ENCODE measurements at places on chromosomes 4 and X.

DNA sequence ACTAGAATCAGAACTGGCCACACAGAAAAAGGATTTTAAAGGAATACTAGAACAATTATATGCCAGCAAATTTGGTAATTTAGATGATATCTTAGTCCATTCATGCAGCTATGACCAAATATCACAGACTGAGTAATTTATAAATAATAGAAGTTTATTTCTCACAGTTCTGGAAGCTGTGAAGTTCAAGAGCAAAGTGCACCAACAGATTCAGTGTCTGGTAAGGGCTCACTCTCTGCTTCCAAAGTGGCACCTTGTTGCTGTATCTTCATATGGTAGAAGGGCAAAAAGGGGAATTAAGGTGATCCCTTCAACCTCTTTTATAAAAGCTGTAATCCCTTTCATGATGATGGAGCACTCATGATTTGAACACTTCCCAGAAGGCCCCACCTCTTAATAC lies 20.3 kb downstream of the TNIP2 start:
- DNase-seq = no peak

DNA sequence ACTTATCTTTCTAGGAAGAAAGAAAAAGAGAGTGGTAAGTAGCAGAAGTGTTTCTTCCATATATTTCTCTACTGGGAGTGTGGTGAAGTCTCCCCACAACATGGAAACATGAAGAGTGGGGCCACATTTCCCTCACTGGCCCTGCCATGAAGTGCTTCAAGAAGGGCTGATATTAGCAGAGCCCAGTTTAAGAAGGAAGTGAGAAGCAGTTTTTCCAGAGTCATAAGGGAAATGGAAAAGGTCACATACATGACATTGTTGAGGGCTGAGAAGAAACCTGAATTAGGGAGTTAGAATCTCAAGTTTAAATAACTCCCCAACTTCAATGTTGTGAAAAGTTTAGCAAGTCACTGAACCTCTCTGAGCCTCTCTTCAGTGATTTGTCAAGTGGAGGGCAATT lies 171.9 kb upstream of the RBPJ start:
- DNase-seq = no peak

- no peak for DNase-seq
Observed at GRCh38 chrX:115067812-115068211, 50.4 kb upstream of the IL13RA2 start.

DNA sequence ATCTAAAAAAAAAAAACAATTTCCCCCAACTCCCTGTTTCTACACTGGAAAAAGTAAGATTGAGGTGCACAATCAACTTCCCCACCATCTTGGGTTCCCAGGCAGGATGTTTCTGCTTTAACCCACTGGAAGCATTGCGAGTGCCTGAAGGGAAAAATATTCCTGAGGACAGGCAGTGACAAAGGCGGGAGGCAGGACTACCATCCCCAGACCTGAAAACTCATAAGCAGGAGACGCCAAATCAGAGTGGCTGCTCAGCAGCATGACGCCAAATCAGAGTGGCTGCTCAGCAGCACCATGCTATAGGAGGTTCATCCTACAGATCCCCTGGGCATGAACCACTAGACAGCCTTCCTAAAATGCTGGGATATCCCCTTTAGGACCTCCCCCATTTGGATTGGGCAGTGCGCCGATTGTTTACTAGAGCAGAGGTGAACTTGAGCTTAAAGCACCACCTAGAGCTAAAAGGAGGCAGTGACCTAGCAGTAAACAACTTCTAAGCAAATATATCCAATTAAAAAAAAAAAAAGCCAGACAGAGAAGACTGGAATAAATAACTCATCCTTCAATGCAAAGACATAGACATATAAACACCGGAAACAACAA lies 35.0 kb upstream of the GK start:
- DNase-seq = no peak

DNA sequence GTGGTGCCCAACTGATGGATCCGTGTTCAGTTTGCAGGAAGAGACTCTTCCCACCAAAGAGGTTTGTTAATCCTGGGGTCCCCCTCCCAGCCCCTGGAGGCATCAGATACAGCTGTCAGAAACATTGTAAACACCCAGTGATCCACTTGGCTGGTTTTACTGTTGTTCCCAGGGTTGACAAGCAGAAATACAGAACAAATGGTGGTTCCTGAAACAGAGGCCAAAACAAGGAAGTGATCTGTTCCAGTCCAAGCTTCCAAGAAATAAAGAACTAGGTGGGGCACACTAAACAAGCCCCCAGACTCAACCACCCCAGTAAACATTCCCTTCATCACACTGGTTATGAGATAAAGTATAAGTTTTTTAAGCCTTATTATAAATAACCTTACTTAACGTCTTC lies 1.4 kb downstream of the TMLHE start:
- no peak for DNase-seq

DNA sequence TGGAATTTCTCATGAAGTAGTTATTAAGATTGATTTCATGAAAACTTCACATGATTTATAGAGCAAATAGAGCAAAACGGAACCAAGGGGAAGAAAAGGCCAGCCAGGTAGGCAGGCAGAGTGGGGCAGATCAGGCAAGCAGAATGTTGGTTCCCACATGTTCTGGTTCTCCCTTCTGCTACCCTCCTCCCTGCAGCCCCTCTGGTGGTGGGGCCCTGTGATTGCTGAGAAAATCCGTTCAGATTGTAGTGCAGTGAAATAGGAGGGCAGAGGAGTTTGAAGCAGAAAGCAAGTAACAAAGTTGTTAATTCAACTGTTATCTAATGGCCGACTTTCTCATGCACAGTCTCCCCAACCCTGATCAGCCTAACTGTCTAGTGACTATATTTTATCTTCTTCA lies 185.3 kb downstream of the MID1IP1 start:
- no peak for DNase-seq

GRCh38 chr4:123419885-123420755 lies 23.5 kb downstream of the SPRY1 start:
- DNase-seq = no peak

GRCh38 chrX:150348365-150348764 lies 14.8 kb upstream of the MAMLD1 start:
- no peak for DNase-seq

DNA sequence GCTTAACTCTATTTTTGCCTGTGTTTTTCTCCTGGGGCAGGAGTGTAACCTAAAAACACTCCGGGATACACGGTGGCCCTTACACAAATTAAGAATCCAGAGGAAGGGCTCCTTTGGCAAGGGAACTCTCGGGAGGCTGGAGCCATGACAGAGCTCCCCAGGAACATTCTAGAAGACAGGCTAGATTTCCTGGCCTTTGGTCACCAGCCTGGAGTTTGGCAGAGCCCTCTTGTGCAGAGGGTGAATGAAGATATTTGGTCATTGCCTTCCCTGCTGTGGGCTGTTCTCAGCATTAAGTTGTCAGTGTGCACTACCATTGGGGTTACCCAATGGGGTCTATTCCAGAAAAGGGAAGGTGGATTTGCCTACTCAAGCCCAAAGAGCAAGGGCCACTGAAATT lies 53.8 kb upstream of the LNX1 start:
- no peak for DNase-seq

GRCh38 chr4:25144870-25145481 lies 15.3 kb downstream of the SEPSECS start:
- no peak for DNase-seq

DNA sequence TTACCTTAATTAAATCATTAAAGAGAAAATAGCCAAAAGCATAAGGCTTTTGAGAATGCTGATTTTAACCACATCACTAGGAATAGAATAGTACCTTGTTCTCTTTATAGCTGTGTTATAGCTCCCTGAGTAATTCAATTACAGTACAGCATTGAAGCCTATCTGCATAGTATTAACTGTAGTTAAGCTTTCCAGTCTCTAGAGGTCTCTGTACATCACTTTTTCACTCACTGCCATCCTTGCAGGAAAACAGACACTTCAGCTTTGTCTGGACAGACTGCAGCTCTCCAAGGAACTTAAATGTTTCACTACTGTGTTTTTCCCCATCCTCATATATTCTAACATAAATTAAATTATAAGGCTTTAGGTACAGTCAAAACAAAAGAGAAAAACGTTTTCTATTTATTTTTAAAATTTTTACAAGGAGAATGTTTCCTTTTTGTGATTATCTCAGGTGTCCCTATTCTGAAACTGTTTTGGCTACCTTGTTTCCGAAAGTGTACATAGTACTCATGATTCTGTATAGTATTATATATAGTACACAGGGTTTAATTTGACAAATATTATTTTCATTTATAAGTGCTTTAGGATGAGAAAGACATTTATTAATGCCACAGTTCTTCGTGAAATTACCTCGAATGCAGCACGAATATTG lies 407.9 kb downstream of the PCDH18 start:
- DNase-seq = no peak

- no peak for DNase-seq
Observed at GRCh38 chr4:117491516-117491915, 406.1 kb upstream of the TRAM1L1 start.

DNA sequence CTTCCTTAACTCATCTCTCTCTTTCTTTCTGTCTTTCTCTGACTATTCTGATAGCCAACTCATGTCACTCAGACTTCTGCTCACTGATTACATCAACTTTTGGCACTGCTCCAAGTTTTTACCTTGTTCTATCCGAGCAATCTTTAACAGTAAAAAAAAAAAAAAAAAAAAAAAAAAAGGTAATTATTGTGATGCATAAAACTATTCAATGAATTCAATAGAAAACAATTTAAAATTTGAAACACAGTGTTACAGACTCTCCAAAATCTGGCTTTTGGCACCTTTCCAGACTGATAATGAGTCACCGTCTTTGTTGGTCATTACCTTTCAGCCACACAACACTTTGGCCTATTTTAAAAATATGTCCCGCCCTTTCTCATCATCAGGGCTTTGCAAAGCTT lies 229.5 kb downstream of the GALNTL6 start:
- DNase-seq = no peak
